H7 (cell line): ENCODE measurements at places on chromosomes 1 and 21. TPM values are rescaled to one million over a fixed set of nuclear protein-coding genes. Genes with fewer than 3 reads are reported as not detected.

DNA sequence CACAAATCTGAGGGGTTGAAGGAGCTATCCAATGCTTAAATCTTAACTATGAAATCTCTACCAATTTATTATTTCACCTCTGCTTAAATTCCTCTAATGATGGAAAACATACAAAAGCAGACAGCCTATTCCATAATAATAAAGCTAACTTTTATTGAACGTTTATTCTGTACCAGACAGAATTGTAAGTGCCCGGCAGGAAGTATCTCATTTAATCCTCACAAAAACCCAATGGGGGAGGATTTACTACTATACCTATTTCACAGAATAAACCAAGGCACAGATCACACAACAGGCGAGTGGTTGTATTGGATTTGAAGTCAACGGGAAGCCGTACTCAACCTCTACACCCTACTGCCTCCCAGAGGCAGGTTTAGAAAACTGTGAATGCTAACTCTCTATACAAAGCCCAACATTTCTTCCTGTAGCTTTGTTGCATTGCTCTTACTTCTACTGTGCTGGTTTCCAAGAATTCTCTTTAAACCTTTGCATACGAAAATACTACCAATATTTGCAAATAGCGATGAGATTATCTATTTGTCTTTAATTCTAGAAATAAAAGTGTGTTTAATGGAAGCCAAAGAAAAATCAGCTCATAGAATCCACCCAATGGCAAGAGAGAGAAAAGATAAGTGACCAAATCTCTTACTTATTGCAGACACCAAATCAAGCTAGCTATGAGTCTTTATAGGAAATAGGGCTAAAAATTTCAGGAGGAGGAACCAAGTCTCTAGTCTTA, 33.5 kb upstream of the C1orf53 start:
- peak; percentile 41 for DNase-seq

DNA sequence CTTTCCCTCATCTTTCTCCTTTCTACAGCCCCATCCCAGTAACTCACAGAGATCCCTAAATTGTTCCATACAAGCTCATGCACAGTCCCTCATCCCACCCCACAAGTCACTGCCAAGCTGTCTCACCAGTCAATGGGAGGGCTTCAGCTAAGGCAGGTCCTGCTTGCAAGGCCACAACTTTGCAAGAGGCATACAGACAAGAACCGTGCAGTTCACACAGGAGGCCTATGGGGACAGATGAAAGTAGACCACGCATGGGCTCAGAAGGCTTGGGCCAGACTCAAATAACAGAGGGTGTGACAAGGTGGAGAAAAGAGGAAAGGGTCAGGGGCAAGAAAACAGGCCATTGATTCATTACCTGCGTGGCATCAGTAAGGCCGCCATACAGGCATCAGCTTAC, 15.1 kb downstream of the RGS8 start:
- DNase-seq, result no peak

DNA sequence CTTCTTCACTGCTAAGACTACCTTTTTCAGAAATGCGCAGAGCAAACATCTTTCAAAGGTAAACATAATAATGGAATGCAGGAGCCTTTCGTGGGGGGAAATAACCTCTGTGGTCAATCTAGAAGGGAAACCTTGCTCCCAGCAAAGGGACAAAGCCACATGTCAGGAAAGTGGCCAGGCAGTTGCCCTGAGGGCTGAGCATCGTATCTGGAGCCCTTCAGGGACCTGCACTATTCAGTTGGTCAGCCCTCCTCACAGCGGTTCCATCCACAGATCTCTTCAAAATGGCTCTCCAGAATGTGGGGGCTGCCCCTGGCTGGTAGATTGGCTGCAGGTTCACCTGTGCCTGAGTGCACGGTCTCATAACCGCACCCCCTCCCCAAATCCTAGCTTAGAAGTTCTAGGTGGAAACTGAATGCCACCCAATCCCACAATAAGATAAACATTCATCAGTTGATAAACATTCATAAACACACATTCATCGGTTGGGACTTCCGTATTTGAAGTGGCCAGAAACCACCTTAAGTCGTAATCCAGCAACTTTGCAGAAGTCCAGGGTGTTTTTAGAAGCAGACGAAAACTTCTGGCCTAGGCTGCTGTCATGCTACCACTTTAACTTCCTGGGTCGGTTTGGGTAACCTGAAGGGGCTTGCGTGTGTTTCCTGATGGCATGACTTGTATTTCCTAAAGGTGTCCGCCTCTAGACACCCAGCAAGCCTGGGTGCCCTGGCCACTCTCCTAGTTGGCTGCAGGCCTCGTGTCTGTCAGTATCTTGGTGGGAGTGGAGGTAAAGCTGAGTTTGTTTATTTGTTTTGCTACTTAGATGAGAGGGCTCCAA, 50.5 kb downstream of the RASSF5 start:
- DNase-seq, result no peak

DNA sequence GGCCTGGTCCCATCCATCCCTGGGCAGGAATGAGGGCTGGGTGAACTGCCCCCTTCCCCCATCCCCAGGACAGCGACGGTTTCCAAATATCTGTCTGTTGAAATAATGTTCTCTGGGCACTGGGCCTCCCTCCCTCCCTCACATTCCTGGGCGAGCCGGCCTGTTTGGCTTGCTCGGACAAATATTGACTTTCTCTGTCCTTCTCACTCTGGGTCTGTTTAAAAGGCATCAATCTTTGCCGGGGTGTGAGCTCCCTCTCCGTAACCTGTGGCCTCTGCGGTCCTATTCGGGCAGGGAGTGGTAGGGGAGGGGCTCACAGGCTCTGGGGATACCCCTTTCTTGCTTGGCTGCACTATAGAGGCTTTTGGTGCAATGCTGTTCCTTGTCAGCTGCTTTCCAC, 40.2 kb downstream of the FOXD2 start:
- peak; percentile 36 for DNase-seq

- no peak for DNase-seq
Measured at GRCh38 chr1:3219005-3219790, 150.2 kb downstream of the PRDM16 start.

GRCh38 chr1:150567341-150567716, 12.1 kb downstream of the MCL1 start:
- DNase-seq, result no peak

- no peak for DNase-seq
Measured at GRCh38 chr1:53631622-53632310, 107.2 kb downstream of the GLIS1 start.

DNA sequence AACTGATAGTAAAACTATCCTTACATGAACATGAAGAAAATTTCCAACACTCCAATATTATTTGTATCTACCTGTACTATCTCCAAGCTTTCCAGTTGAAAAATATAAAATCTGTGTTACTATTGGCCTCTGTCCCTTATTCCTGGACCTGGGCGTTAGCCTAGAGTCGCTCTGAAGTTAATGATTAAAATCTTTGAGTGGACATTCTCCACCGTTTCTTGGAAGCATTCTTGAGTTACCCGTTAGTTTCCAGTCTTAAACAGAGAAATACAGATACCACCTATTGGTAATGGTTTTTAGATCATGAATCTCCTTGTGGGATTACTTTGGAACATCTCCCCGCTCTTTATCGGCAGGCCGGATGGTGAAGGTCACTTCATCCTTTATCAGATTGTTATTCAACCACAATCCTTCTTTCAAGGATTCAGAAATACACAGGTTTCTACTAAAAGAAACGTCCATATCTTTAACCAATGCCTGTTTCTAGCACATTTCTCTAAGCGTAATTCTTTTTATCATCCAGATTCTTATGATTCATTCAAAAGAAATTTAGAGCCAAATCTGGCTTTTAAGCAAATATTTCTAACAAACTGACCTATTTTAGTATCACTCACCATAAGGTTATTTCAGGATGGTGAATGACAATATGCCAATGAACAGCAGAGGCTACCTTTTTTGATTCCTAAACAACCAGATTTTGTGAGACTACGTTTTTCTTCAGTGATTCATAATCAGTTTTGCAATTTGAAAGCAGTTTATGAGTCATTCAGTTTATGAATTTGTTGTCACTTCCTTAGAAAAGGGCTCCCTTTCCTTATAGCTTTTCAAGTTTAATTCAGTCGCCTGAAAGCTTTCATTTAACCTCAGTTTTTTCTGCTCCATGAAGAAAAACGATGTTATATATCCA, 70.2 kb upstream of the ERRFI1 start:
- DNase-seq, result no peak

- DNase-seq, result peak; percentile 64
Measured at GRCh38 chr1:244761279-244761678, 74.2 kb upstream of the COX20 start.

DNA sequence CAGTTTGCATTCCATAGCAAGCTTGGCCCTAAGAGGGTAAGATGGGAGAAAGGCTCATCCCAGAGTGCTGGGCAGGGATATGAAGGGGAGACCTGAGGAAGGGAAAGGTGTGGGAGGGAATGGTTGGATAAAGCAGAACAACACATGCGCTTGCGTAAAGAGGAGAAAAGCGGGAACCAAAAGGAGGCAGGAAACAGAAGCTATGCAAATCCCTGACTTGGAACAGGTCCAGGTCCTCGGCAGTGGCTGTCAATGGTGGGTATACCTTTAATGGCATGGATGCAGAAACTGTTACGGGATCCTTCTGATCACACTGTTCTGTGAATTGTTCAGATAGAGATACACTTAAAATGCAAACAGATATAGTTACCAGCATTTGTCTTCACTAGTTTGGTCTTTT, 455.6 kb downstream of the SIPA1L2 start:
- no peak for DNase-seq

GRCh38 chr1:152408664-152409063, 5.4 kb downstream of the CRNN start:
- no peak for DNase-seq

DNA sequence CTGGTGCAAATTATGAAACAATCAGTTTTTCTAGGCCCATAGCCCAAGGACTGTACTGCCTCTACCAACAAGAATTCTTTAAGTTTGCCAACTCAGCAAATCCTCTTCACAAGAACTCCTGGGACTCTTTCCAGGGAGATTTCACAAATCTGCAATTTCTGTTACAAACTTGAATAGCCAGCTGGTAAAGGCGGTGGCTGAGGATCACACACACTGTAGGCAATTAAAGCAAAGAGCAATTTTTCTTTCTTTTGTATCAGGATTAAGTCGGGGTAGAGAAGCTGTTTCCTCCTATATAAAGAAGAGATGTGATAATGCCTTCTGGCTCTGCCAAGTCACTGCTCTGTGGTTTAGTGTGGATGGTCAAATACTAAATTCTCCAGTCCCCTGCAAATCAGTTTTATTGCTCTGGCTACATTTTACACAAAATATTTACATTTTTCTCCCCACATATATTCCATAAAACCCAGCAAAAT, 1.7 kb downstream of the ALDH9A1 start:
- no peak for DNase-seq

DNA sequence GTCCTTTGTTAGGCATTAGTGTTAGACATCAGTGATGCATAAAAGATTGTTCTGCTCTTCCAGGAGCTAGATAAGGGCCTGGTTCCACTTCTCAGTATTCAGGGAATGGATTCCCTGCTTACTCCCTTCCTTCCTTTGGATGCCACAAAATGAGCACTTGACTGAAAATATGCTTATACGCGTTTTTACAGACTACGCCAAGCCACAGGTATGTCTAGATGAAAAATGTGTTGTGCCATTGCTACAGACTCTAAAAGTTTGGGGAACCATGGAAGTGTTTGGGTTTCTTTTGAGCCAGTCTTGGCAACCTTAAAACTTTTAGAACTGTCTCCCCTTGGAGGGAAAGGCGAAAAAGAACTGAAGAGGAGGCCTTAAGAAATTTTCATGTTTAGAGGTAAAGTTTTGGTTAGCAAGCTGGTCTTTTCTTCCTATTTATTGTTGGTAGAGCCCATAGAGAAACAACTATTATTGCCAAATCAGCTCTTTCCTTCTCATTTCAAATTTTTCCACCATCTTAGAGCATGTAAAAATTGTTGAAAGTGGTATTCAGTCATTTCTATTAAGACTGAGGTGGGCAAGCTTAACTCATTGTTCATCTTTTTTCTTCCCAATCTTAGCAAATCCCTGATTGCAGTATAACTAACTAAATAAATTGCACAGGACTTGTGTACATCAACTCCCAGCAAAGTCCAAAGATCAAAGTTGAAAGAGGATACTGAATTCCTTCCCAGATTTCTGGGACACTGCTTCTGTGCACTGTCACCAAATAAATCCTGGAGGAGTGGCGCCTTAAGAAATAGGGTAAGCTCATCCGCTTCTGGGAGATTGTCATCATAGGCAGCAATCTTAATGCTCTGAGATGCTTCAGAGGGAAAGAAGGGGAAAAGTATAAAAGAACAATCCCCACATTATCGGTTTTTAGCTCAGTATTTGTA, 18.9 kb downstream of the FGGY start:
- DNase-seq, result no peak

DNA sequence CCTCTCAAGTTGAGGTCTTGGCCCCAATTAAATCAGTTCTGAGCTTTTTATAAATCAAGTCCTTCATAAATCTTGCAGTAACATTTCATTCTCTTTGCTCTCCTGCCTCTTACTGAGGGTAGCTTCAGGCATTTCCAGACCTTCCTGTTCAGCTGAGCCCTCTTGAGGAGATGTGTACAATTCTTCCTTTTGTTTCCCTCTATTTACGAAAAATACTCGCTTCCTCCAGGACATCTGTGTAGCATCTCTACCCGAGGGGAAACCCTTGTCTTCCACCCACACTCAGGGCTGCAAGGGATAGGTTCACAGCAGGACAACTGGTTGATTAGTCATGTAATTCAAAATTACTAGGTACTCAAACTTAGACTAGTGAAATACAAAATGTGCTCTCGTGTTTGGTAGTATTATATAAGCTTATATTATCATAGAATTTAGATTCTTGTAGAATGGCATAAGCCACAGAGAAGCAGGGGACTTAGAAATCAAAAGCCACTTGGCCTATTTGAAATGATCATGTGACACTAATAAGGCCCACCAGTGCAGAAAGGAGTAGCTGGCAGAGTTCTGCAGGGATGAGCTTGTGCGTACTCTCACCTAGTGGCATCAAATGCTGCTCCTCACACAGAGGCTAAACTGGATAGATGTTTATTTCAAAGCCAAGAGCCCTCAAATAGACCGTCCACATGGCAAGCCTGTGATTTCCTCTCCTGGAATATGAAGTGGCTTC, 126.7 kb downstream of the GDAP2 start:
- no peak for DNase-seq

GRCh38 chr1:158714754-158715153, 5.8 kb downstream of the OR6K3 start:
- DNase-seq, result no peak

DNA sequence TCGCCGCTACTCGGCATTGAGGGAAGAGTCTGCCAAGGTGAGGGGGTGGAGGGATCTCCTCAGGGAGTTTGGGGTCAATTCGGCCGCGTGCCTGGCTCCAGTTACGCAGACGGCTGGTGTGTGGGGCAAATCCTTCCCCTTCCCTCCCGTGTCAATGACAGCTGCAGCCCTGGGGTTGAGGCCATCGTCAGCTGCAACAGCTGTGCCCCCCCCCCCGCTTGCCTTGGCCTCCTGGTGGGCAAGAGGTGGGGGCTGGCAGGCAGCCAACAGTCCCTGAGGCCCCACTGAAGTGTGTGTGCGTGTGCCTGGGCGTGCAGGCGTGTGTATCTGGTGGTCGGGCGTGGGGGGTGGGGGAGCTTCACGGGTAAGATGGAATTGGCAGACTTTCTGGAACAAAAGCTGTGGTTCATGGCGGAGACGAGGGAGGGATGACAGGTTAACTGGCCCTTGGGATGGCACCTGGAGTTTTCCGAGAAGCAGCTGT, 25.6 kb downstream of the PPFIA4 start:
- no peak for DNase-seq

Gene B4GALT2
- 207 and 217 TPM in 2 replicates for total RNA-seq

Gene NOC2L
- total RNA-seq, result 239 and 287 TPM in 2 replicates

Gene CD52
- 5.1 and 8.3 TPM in 2 replicates for total RNA-seq

Gene S100A5
- total RNA-seq, result not detected in 2 replicates

Gene TNFRSF4
- total RNA-seq, result 0.07 and 0.89 TPM in 2 replicates

Gene TMEM52
- total RNA-seq, result 24.1 and 29.4 TPM in 2 replicates

Gene REN
- total RNA-seq, result not detected in 2 replicates

Gene ADORA1
- total RNA-seq, result 3.5 and 5.7 TPM in 2 replicates

Gene KMO
- total RNA-seq, result 0.07 and 0.14 TPM in 2 replicates

Gene RBP7
- total RNA-seq, result 1.1 and 1.7 TPM in 2 replicates

Gene ZP4
- not detected in 2 replicates for total RNA-seq
